Activated naive CD4-positive, alpha-beta T cell treated with anti-CD3 and anti-CD28 coated beads for 36 hours (primary cell): ENCODE measurements at places on chromosomes 16 and 17. TPM values are rescaled to one million over a fixed set of nuclear protein-coding genes. Genes with fewer than 3 reads are reported as not detected.

- no peak overlapping the region for H3K27ac ChIP-seq
- H3K27me3 ChIP-seq = no peaks in the 10 kb centered on the region
- peak; percentile 18 for DNase-seq
- no peaks in the 10 kb centered on the region for H3K4me1 ChIP-seq
- no peak overlapping the region for H3K4me3 ChIP-seq
- peaks cover 23% of the 10 kb centered on the region for H3K36me3 ChIP-seq
Observed at GRCh38 chr17:51000835-51001638, 119.6 kb downstream of the SPAG9 start.

DNA sequence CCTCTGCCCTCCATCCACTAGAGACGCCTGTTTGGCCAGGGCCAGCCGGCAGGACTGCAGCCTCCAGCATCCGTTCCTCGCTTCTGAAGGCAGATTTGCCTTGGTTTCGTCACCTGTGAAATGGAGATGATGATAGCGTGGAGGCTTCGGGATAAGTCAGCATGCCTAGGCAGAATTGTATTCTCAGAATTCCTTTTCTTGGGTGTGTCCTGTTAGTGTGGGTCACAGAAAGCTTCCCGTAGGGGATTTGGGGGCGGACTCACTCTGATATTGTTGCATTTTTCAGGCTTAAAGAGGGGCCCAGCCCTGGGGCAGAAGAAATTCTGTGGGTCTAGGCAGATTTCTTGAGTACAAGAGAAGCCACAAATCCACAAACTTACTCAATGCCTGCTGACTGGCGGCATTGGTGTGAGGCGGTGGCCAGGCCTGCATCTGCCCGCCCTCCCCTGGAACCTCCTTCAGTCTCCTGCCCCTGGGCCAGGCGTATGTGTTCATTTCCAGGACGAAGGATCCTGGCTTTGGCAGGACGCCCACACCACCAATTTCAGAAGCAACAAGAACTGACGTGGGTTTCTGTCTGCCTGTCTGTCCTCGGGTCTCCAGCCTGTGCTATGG, 17.6 kb downstream of the CCDC42 start:
- no peaks in the 10 kb centered on the region for H3K4me1 ChIP-seq
- DNase-seq = no peak
- no peak overlapping the region for H3K27ac ChIP-seq

- no peak overlapping the region for H3K27ac ChIP-seq
- peaks cover 9% of the 10 kb centered on the region for H3K27me3 ChIP-seq
- DNase-seq = no peak
- H3K4me3 ChIP-seq = no peak overlapping the region
- no peaks in the 10 kb centered on the region for H3K36me3 ChIP-seq
Observed at GRCh38 chr16:80150978-80151721, 389.6 kb upstream of the DYNLRB2 start.

GRCh38 chr16:47018223-47018891, 44.9 kb upstream of the DNAJA2 start:
- no peaks in the 10 kb centered on the region for H3K27me3 ChIP-seq
- DNase-seq = peak; percentile 73
- H3K4me3 ChIP-seq = no peak overlapping the region
- peaks cover 24% of the 10 kb centered on the region for H3K4me1 ChIP-seq
- no peaks in the 10 kb centered on the region for H3K36me3 ChIP-seq
- no peak overlapping the region for H3K27ac ChIP-seq

DNA sequence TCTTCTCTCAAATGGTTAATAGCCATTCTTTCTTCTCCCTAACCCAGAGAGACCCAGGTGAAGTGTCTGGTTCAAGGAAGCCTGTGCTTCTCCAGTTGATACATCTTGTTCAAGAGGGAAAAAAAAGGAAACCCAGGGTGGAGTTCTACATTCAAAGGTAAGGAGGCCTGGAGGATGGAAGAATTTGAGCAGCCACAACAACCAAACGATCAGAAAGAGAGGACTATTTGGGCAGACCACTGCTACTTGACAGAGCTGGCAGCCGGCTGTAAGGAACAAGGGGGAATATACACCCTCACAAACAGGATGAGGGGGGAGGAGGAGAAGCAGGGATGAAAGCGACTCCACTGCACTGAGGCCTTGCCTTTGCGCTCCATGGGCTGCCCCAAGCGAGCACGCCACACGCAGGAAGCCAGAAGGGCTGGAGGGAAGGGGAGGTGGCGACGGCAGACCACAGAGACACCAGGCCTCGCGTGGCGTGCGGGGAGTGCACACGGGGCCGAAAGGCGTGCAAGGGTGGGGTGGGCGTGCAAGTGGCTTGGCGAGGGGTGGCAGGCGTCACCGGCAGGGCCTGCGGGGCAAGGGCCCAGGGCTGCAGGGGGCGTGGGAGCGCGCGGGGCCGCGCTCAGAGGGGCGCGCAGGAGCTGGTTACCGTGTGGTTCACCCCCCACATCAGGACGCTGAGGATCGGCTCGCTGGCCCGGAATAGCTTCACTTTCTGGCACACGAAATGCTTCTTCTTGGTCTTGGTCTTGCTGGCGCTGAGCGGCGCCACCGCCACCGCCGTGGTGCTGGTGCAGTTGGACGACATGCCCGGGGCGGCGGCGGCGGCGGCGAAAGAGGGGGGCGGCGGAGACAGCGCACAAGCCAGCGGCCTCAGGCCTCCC, 499 bp downstream of the PIP4K2B start:
- no peaks in the 10 kb centered on the region for H3K27me3 ChIP-seq
- peak overlapping the region; percentile 95 for H3K4me3 ChIP-seq
- peak overlapping the region; percentile 89 for H3K27ac ChIP-seq
- peaks cover 39% of the 10 kb centered on the region for H3K4me1 ChIP-seq
- H3K36me3 ChIP-seq = peaks cover 25% of the 10 kb centered on the region

- no peaks in the 10 kb centered on the region for H3K36me3 ChIP-seq
- peaks cover 3% of the 10 kb centered on the region for H3K4me1 ChIP-seq
- H3K4me3 ChIP-seq = peak overlapping the region; percentile 38
- no peak overlapping the region for H3K27ac ChIP-seq
Observed at GRCh38 chr16:71426069-71426879, 15.6 kb downstream of the TLE7 start.

DNA sequence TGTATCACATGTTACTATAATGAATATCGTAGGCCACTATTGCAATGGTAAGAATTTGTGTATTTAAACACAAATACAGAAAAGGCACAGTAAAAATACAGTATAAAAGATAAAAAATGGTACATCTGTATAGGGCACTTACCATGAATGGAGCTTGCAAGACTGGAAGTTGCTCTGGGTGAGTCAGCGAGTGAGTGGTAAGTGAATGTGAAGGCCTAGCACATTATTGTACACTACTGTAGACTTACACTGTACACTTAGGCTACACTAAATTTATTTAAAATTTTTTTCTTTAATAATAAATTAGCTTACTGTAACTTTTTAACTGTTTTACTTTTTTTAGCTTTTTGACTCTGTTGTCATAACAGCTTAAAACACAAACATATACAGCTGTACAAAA, 42.5 kb downstream of the AKAP10 start:
- no peak for DNase-seq
- H3K27ac ChIP-seq = no peak overlapping the region
- no peaks in the 10 kb centered on the region for H3K4me1 ChIP-seq
- no peak overlapping the region for H3K4me3 ChIP-seq
- H3K27me3 ChIP-seq = no peaks in the 10 kb centered on the region

DNA sequence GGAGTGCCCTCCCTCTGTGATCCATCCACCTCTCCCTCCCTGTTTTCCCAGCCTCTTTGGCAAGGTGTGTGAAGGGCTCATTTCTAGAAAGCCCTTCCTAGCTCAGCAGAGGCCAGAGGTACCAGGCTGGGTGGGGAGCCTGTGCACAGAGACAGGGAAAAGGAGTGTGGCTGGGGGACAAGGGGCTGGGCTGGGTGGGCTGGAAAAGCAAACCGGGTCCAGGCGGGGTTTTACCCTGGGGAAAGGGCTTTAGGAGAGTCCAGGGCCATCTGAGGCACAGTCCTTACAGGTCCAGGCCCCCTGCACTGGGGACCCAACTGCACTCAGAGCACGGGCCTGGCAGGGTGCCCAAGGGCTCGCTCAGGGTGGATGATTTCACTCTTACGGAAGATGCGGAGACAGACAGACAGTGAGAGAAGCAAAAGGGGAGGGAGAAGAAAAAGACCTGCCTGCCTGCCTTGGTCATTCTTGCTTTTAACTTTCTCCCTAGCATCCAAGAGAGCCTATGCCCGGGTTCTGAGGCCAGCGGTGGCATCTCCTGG, 7.0 kb downstream of the CRHR1 start:
- H3K27me3 ChIP-seq = peaks cover 31% of the 10 kb centered on the region
- no peak overlapping the region for H3K27ac ChIP-seq
- DNase-seq = no peak

- peak within 1 kb of the TSS; percentile 21 for H3K27ac ChIP-seq
- H3K36me3 ChIP-seq = no peaks in the 10 kb centered on the region
- no peak for DNase-seq
- H3K4me3 ChIP-seq = no peak within 1 kb of the TSS
Observed at GRCh38 chr16:66988197-66988788, at the start of gene CES4A. CES4A (plus strand) TSS chr16:66988589; CDS start chr16:66988773, 184 bp downstream.

GRCh38 chr17:46012506-46013079, 13.5 kb downstream of the STH start:
- no peaks in the 10 kb centered on the region for H3K36me3 ChIP-seq
- H3K4me3 ChIP-seq = no peak overlapping the region

- peak overlapping the region; percentile 82 for H3K4me3 ChIP-seq
- peak; percentile 90 for DNase-seq
- peaks cover 27% of the 10 kb centered on the region for H3K4me1 ChIP-seq
- peak overlapping the region; percentile 83 for H3K27ac ChIP-seq
- peaks cover 69% of the 10 kb centered on the region for H3K36me3 ChIP-seq
Observed at GRCh38 chr17:35486920-35487732, 38.6 kb upstream of the SLFN13 start.

DNA sequence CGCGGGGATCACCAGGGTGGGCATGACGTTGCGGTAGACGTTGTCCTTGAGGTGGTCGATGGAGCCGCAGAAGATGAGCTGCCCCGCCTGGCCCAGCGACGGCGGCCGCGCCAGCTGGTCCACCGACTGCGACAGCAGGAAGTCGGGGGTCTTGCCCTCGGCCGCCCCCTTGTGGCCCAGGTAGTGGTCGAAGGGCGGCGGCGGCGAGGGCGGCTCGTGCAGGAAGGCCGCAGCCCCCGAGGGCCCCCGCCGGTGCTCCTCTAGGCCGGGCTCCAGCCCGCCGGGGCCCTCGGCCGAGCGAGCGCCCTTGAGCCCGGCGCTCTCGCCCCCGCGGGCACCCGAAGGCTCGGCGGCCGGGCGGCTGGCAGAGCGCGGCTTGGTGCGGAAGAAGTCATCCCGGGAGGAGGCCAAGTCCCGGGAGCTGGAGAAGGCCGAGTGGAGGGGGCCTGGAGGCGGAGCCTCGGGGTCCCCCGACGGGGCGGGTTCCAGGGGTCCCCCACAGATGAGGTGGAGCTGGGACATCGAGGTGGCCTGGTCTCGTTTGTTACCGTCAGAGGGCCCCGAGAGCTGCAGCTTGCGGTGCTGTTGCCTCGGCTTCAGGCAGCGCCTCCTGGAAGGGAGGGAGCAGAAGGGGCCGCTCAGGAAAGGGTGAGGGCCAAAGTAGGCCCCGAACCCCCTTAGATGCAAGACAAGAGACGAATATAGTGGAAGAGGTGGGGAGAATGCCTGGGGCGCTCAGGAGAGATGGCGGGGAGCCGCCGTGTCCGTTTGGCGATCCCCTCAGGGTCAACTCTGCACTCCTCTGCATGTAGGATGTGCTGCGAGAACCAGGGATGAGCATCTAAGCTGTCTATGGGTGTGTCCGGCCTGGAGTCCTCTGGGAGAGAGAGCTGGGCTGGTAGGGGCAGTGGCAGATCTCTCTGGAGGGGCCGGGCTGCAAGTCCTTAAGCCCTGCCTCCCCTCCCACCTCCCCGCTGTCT, 8.8 kb downstream of the FAM171A2 start:
- H3K27me3 ChIP-seq = peaks cover 3% of the 10 kb centered on the region
- peaks cover 7% of the 10 kb centered on the region for H3K4me1 ChIP-seq
- peaks cover 5% of the 10 kb centered on the region for H3K36me3 ChIP-seq
- peak; percentile 47 for DNase-seq

DNA sequence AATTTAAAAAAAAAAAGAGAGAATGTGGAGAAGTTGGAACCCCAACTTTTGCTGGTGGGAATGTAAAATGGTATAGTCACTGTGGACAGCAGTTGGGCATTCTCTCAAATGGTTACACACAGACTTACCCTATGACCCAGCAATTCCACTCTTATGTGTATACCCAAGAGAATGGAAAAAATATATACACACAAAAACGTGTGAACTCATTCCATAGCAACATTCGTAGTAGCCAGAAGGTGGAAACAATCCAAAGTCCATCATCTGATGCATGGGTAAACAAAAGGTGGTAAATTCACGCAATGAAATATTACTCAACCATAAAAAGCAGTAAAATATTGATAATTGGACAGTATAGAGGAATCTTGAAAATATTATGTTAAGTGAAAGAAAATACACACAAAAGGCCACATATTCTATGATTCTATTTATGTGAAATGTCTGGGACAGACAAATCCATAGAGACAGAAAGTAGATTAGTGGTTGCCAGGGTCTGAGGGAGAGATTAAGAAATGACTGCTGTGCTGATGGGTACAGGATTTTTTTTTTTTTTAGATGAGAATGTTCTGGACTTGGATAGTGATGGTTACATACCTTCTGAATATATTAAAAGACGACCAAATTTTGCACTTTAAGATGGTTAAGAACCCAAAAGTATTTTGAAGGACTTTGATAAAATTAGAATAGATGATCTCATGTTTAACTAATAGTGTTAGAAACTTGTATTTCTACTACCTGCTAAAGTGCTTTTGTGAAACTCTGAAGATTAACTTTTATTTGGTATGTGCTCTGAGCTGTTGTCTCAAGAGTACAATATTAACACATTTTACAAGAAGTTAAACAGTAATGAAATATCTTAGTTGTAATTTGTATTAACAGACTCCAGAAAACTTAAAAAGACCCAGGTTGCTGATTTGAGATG, 60.9 kb downstream of the MRTFB start:
- H3K36me3 ChIP-seq = peaks cover 3% of the 10 kb centered on the region
- no peak overlapping the region for H3K4me3 ChIP-seq
- no peaks in the 10 kb centered on the region for H3K27me3 ChIP-seq
- no peak for DNase-seq

GRCh38 chr17:41498276-41498675, 7.1 kb downstream of the KRT13 start:
- H3K4me3 ChIP-seq = no peak overlapping the region
- H3K27me3 ChIP-seq = no peaks in the 10 kb centered on the region
- H3K27ac ChIP-seq = no peak overlapping the region

DNA sequence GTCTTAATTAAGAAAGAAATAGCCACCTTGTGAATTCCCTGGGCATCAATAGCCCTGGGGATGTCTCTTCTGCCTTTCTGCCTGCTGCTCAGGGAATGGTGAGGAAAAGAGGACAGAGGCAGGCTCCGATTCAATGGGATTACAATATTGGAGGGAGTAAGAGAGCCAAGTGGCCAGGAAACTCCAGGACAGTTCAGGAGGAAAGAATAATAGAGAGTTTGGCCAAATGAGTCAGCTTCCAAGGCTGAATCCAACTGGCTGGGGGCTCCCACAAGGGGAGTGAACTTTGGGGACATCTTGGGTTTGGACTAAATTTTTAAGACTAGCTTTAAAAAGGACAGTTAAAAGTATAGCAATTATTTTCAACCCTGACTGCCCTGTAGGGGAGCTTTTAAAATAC, 235.8 kb upstream of the ASIC2 start:
- H3K27ac ChIP-seq = no peak overlapping the region
- no peaks in the 10 kb centered on the region for H3K27me3 ChIP-seq
- no peak for DNase-seq

GRCh38 chr16:83995754-83996153, 27.7 kb downstream of the NECAB2 start:
- peaks cover 28% of the 10 kb centered on the region for H3K27me3 ChIP-seq
- no peak overlapping the region for H3K27ac ChIP-seq
- no peak for DNase-seq
- H3K36me3 ChIP-seq = no peaks in the 10 kb centered on the region
- H3K4me1 ChIP-seq = no peaks in the 10 kb centered on the region
- H3K4me3 ChIP-seq = no peak overlapping the region

Gene SARM1
- 11.7 TPM for total RNA-seq

Gene PITPNC1
- total RNA-seq = 60.0 TPM

Gene MEIOC
- total RNA-seq = not detected

Gene BAHCC1
- total RNA-seq = 0.02 TPM
